Activated CD8-positive, alpha-beta T cell treated with anti-CD3 and anti-CD28 coated beads for 36 hours (primary cell): ENCODE measurements at places on chromosomes 11 and 22. TPM values are rescaled to one million over a fixed set of nuclear protein-coding genes. Genes with fewer than 3 reads are reported as not detected.

DNA sequence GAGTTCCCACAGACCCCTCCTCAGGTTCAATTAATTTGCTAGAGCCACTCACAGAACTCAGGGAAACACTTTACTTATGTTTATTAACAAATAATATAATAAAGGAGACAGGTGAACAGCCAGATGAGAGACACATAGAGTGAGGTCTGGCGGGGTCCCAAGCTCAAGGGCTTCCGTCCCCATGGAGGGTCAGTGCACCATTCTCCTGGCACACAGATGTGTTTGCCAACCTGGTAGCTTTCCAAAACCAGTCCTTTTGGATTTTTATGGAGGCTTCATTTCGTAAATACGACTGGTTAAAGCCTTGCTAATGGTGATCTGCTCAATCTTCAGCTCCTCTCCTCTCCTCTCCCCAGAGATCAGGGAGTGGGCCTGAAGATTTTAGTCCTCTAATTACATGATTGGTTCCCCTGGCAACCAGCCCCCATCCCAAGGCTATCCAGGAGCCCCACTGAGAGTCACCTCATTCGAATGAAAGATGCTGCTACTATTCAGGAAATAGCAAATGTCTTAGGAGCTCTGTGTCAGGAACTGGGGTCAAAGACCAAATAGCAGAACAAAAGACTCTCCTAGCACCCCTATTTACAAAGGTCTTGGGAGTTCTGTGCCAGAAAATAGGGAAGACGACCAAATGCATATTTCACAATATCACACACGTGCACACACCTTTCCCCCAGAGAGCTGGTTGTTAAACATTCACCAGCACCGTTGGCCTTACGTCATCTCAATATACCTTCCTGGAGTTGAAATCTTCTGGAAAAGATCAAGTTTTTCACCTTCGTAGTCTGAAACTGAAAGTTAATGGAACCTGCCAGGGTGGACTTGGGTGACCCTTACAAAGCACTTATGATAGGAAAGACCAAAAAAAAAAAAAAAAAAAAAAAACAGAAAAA is 23.8 kb upstream of the CAPRIN1 start:
- H3K4me3 ChIP-seq, result no peak overlapping the region
- no peak overlapping the region for H3K27ac ChIP-seq
- no peaks in the 10 kb centered on the region for H3K4me1 ChIP-seq
- no peak for DNase-seq

The LMO1 gene
- not detected for total RNA-seq

DNA sequence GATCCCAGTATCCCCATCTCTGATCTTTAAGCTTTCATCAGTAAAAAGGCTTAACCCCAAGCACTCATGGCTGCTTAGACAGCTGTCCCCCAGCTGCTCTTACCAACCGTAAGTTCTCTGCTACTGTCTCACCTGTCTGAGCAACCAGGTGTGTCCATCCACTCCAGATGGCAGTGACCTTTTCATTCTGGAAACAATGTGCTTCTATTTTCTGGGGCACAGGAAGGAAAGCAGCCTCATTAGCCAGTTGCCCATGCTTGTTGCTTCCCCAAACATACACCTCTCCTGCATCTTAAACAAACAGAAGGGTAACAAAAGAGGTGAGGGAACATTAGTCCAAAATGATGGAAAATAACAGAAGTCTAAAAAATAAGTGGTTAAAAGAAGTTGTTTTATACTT is 24.4 kb downstream of the SERGEF start:
- H3K27me3 ChIP-seq, result no peaks in the 10 kb centered on the region
- H3K27ac ChIP-seq, result no peak overlapping the region
- H3K4me3 ChIP-seq, result no peak overlapping the region
- DNase-seq, result no peak
- peaks cover 2% of the 10 kb centered on the region for H3K4me1 ChIP-seq

- H3K4me1 ChIP-seq, result peaks cover 4% of the 10 kb centered on the region
- no peaks in the 10 kb centered on the region for H3K27me3 ChIP-seq
- no peaks in the 10 kb centered on the region for H3K36me3 ChIP-seq
- no peak overlapping the region for H3K27ac ChIP-seq
- no peak for DNase-seq
These were observed 272.0 kb upstream of the SESN3 start for GRCh38 chr11:95503047-95503446.

The NLRP14 gene
- total RNA-seq, result 0.16 TPM

The VPS11 gene
- 17.1 TPM for total RNA-seq

DNA sequence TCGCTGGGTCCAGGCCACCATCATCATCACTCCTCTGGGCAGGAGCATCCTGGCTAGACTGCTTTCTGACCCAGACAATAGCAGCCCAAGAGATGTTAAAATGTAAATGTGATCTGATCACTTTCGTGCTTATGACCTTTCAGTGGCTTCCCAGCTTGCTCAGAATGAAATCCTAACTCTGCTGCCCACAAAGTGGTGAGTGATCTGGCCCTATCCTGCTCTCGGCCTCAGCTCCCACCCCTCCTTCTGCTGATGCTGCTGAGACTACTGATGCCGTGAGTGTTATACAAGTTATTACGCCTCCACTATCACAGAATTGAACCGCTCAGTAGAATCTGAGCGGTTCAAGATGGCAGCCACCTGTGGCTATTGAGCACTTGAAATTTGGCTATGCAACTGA is 26.2 kb downstream of the ELF5 start:
- no peaks in the 10 kb centered on the region for H3K36me3 ChIP-seq
- H3K4me3 ChIP-seq, result no peak overlapping the region
- peaks cover 3% of the 10 kb centered on the region for H3K27me3 ChIP-seq
- H3K27ac ChIP-seq, result no peak overlapping the region
- no peak for DNase-seq

DNA sequence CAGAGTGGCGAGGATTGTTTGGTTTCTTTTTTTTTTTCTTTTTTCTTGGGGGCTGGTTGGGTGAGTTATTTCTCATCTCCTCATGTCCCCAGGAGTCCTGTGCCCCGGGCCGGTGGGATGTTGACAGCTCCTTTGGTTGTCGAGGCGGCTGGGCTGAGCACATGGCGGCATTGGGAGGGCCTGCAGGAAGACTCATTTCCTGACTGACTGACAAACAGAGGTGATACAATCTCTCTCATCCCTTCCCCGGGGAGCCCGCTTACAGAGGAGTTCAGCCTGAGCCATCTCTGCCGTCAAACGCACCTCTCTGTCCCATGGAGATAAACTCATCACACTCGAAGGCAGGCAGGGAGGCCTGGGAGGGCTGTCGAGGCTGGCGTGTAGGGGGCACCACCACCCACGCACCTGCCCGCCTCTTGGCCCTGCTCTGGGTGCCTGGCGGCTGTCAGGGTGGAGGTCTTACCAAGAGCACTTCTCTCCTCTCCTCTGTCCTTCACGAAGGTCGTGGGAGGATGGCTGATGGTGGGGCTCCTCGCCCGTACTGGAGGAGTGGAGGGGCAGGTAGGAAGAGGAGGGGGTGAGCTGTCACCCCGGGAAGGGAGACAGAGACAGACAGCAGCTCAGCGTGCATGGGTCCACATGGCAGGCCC is 60.0 kb upstream of the NECTIN1 start:
- H3K4me1 ChIP-seq, result no peaks in the 10 kb centered on the region
- no peak overlapping the region for H3K4me3 ChIP-seq
- peaks cover 4% of the 10 kb centered on the region for H3K27me3 ChIP-seq

DNA sequence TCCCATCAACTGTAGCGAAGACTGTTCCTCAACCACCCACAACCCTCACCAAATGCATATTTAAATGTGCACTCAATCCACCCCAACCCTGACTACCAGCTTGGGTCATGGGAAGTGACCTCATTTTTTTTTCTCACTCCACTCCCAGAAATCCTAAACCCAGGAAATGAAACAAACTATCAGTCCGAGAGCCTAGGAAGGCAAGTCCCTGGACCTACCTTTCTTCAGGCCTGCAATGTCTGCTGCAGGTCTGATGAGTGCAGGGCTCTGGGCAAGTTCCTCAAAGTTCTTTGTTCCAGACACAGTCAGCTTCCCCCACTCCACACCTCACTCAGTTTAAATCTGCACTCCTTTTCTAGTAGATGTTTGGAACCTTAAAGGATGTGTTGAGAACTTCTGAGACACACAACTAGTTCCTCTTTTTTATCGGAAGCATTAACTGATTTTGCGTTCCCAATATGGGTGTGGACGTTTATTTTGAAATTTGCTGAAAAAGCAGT is at the start of gene MS4A4E:
TSS of gene MS4A4E (minus strand) at position 398 of the 500 bp plus-strand sequence. CDS start 13,082 bp downstream, outside the sequence.
- H3K4me3 ChIP-seq, result no peak within 1 kb of the TSS
- no peak within 1 kb of the TSS for H3K27ac ChIP-seq
- no peaks in the 10 kb centered on the region for H3K36me3 ChIP-seq
- no peak for DNase-seq
- H3K27me3 ChIP-seq, result peaks cover 16% of the 10 kb centered on the region

The CDKN1C gene
- total RNA-seq, result 1.6 TPM

- no peak overlapping the region for H3K4me3 ChIP-seq
- no peak for DNase-seq
- H3K4me1 ChIP-seq, result peaks cover 5% of the 10 kb centered on the region
- no peaks in the 10 kb centered on the region for H3K36me3 ChIP-seq
- peak overlapping the region; percentile 1 for H3K27ac ChIP-seq
- no peaks in the 10 kb centered on the region for H3K27me3 ChIP-seq
These were observed 6.5 kb upstream of the RBM14 start for GRCh38 chr11:66609721-66610617.
